NCI-H1436 (cell line): ENCODE measurements at places on chromosomes 16 and 17.
A peak's percentile ranks its signal among the peaks of the same experiment; 100 is the strongest.

GRCh38 chr16:80375973-80376372 lies 164.8 kb upstream of the DYNLRB2 start:
- DNase-seq, result no peak

DNA sequence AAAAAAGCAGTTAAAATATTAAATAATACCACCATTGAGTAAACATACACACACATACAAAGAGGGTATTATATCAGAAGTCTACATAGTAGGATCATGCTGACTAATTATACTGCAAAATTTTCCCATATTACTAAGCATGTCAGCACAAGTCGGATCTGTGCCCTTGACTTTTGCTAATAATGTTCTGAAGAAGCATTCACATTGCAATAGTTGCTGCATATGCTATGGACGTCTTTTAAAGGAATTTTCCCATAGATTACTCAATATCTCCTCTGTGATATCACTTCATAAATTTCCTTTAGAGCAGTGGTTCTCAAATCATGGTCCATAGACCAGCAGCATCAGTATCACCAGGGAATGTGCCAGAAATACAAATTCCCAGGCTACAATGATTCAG lies 110.9 kb upstream of the NUDT7 start:
- no peak for DNase-seq

- no peak for DNase-seq
These were observed 19.2 kb upstream of the ABAT start for GRCh38 chr16:8655184-8655717.

- no peak for DNase-seq
These were observed 1.8 kb downstream of the SSTR5 start for GRCh38 chr16:1074379-1074649.

DNA sequence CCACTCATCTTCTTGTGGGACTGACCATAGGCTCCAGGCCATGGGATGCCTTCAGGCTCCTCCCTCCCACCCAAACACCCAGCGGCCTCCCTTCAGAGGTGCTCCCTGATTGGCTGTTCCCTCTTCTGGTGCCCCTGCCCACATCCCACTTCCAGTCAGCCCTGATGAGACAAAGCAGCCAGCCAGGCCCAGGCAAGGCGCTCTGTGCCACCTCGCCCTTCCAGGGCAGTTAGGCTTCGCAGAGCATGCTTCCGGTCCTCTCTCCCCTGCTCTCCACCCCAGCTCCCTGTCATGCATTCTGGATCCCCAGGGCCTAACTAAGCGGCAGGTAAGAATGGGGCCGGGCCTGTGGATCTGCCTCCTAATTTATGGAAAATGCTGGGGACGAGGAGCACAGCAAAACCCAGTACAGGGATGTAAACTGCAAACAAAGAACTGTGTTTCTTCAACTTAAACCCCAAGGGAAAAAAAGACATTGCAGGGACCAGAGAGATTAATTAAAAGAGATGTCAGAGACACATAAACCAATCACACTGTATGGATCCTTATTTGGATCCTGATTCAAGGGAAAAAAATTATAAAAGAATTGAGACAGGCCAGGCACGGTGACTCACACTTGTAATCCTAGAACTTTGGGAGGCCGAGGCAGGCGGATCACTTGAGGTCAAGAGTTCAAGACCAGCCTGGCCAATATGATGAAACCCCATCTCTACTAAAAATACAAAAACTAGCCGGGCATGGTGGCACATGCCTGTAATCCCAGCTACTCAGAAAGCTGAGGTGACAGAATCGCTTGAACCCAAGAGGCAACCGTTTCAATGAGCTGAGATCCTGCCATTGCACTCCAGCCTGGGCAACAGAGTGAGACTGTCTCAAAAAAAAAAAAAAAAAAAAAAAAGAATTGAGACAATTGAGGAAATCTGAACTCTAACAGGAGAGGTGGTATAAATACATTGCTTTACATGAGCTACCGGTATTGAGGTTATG lies 26.0 kb downstream of the ZDHHC7 start:
- DNase-seq, result no peak

DNA sequence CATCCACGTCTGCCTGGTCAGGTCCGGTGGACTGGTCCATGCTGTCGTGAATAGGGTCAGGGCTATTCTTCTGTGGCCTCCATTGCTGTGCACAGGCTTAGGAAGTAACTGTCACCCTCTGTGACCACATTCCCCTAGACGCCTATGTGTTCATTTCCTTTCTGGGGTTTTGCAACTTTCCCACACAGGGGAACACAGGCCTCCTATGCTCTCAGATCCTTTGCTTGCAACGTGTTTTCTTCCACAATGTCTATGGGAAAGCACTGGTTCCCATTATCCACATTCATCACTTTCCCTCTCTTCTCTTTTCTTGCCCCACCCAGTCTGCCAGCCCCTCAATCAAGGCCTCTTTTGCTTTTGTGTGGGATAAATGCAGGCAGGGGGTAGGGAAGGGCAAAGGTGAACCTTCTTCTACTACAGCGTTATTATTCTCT lies 43.2 kb upstream of the DNAJA2 start:
- no peak for DNase-seq

GRCh38 chr16:57514791-57515600 lies 21.4 kb downstream of the CCDC102A start:
- DNase-seq, result no peak

DNA sequence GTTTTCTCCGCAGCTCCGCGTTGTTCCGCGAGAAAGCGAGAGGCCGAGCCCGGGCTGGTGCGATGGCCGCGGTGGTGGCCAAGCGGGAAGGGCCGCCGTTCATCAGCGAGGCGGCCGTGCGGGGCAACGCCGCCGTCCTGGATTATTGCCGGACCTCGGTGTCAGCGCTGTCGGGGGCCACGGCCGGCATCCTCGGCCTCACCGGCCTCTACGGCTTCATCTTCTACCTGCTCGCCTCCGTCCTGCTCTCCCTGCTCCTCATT lies 404 bp downstream of the EMC6 start:
- DNase-seq, result no peak

- no peak for DNase-seq
These were observed 89.7 kb downstream of the NPIPB11 start for GRCh38 chr16:29316761-29317183.

DNA sequence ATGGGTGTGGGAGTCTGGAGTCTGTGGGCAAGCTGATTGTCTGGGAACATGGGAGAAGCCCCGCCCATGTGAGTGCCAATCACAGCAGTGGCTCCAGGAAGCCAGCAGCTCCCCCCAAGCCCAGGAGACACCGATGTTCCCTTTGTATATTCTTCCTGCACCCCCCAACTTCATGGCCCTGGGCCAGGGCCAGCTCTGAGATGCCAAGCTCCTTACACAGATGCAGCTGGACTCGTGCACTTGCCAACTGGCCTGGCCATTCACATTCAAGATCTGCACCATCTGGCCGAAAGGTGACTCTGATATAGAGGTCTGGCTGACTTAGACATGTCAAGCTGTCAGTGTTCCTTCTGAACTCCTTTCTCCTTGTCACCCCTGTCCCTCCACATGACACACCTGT lies 50.5 kb downstream of the CACNG5 start:
- DNase-seq, result no peak

- DNase-seq, result no peak
These were observed 26.8 kb downstream of the TRPV2 start for GRCh38 chr17:16442141-16442540.

DNA sequence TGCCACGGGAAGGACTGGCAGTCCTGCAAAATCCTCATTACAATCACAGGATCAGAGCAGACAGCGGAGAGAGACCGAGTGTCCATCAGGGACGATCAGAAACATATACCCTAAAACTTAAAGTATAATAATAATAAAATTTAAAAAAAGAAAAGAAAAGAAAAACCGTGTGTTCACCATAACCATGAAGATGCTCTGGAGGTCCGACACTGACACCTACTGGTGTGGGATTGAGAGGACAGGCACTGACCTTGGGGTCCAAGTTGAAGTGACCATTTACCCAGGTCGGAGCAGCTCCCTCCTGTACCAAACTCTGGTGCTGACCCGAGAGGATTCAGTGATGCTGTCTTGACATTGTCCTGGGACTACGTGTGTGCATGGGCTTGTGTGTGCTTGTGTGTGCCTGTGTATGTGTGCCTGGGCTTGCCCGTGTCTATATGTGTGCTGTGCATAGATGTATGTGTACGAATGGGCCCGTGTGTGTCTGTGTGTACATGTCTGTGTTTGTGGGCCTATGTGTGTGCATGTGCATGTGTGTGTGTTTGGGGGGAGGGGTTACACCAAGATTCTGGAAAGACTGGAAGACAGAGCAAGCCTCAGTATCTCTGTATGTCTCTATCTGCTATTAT lies 10.0 kb upstream of the CD300LD start:
- peak; percentile 5 for DNase-seq

- no peak for DNase-seq
These were observed 1.4 kb upstream of the TENT4B start for GRCh38 chr16:50151756-50152155.

DNA sequence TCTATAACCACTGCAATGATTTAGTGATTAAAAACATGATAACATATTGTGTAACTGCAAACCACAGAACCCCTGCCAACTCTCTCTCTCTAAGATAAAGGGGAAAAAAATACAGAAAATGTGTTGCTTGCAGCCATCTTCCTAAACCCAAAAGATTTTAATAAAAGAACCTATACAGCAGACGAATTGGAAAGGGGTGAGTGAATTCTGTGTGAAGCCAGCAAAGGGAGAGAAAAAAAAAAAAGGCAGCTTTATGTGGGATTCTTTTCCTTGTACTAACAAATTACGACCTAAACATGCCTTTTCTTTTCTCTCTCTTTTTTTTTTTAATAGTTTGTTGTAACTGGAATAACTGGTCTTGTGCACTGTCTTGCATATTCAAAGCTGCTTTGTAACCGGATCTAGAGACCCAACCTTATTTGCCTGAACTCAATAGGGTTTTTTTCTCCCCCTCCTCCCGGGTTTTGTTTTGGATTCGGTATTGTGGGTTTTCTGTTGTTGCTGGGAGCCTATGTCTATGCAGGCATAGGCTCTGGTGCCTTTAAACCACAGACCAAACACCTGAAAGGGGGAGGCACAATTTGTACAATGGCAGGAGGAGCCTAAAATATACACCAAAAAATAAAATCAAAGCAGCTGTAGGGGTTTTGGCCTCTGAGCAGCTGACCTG lies 7.0 kb upstream of the ZFHX3 start:
- DNase-seq, result no peak

- no peak for DNase-seq
These were observed 124.4 kb downstream of the CCDC144A start for GRCh38 chr17:16814439-16814838.

- DNase-seq, result no peak
These were observed 50.9 kb downstream of the TEX2 start for GRCh38 chr17:64212122-64212521.

- DNase-seq, result no peak
These were observed 9.3 kb downstream of the HEXIM2 start for GRCh38 chr17:45170931-45171337.

DNA sequence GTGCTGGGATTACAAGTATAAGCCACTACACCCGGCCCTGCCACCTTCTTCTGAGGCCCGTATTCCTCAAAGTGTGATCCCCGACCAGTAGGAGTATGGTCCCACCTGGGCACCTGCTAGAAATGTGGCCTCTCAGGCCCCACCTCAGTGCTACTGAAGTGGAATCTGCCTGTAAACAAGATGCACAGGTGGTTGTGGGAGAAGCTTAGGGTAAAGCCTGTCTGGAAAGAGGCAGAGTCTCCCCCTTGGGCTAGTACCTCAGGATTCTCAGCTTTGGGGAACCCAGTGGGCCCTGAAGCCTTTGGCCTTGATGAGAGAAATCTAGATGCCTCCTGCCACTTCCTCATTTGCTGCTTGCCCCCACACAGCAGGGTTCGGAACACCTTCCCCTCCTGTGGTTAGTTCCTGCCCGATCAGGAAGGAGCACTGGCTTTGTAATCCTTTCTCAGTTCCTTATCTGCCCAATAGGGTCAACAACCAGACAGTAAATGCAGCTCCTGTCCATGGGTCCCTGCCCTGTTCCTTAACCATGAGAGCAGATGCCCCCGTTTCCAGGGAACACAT lies 25.2 kb downstream of the TK2 start:
- DNase-seq, result no peak

DNA sequence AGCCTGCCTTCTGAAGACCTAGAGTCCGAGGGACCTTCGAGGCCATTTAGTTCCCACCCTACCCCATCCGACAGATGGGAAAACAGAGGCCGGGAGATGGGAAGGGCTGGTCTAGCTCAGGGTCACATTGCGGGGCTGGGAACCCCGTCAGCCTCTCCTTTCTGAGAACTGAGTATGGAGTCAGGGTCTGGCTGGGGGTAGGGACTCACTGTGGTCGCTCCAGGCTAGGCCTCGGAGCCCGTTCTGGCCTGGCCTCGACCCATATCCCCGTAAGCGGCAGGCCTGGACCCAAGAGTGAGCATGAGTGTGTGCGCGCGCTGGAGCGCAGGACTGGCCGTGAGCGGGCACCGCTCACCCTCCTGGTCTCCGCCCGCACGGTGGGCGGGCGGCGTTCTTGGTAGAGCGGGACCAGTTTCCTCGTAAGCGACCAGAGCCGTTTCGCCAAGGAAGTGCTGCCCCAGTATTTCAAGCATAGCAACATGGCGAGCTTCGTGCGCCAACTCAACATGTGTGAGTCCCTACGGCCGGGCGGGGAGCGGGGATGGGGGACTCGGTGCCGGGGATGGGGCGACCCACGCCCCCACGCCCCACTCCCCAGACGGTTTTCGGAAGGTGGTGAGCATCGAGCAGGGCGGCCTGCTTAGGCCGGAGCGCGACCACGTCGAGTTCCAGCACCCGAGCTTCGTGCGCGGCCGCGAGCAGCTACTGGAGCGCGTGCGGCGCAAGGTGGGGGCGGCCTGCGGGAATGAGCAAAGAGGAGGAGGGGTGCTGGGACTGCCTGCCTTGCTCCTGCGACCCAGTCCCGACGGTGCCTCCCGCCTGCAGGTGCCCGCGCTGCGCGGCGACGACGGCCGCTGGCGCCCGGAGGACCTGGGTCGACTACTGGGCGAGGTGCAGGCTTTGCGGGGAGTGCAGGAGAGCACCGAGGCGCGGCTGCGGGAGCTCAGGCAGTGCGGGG lies 855 bp downstream of the HSF4 start:
- DNase-seq, result no peak

- DNase-seq, result peak; percentile 77
These were observed 35.1 kb downstream of the IGF2BP1 start for GRCh38 chr17:49031965-49032928.

DNA sequence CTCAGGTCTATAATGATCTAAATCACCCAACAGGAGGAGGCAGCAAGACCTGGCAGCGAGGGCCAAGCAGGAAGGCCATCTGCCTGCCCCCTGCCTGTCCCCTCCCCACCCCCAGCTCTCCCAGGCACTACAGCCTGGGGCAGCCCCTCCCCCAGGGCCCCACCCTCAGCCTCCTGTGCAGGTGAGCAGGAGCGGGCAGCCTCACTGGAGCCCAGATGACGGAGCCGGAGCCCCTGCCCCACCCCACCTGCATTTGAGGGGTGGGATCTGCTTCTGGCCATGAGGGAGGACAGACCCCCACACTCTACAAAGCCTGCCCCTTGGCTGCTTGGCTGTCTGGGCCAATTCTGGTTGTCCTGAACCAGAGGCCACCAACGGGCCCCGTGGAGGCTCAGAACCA lies 12.4 kb upstream of the BAHCC1 start:
- DNase-seq, result no peak

DNA sequence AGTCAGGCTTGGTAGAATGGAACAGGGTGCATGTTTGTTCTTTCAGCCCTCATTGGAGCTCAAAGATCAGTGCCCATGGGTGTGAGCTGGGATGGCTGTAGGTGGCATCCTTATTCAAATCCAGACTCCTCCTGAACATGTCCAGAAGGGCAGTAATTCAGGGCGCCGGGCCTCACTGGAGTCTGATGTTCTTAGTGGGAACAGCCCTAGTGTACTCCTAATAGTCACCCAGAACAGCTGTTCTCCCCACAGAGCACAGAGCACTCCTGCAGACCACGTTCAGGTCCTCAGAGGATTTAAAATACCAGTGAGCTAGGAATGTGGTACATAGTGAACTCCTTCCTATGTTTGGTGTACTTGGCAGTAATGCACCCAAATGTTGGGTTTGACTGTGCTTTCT lies 96.2 kb downstream of the BANP start:
- DNase-seq, result no peak

GRCh38 chr17:37045351-37045922 lies 96.7 kb downstream of the AATF start:
- DNase-seq, result peak; percentile 43
